GOT3 (cell line): ENCODE measurements at places on chromosomes 11 and 22.

DNA sequence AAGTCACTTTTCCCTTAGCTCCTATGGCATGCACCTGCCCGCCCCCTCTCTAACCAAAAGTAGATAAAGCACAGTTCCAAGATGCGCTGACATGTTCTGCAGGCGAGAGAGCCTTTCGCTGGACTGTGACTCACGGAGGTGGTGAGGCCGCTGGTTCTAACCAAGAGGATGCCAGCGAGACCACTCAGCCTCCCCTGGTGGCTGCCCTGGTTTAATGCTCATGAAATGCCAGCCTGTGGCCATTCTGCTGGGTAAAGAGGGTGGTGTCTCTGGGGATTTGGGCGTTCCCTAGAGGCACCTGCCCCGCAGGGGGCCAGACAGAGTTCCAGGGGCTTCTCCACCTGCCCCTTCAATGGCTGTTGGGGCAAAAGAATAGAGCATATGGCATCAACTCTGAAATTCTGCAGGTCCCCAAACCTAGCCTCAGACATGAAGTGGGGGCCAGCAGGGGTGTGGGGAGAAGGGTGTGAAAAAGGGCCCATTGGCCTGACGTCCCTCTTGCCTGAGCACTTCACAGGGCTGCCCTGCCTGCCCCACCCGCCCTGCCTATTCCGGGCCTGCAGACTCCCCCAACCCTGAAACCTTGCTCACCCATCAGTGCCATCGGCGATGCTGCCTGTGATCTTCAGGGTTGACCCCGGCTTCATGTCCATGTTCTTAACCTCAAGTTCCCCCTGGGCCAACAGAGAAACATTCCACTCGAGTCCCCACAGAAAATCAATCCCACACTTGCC, 8.5 kb downstream of the LGALS2 start:
- DNase-seq = no peak

GRCh38 chr11:121761186-121761585, 308.4 kb upstream of the SORL1-AS1 start:
- DNase-seq = no peak

- DNase-seq = no peak
These were observed 6.0 kb upstream of the OR52E6 start for GRCh38 chr11:5847711-5848110.

- no peak for DNase-seq
These were observed 45.7 kb upstream of the SHANK2 start for GRCh38 chr11:71298016-71298550.

DNA sequence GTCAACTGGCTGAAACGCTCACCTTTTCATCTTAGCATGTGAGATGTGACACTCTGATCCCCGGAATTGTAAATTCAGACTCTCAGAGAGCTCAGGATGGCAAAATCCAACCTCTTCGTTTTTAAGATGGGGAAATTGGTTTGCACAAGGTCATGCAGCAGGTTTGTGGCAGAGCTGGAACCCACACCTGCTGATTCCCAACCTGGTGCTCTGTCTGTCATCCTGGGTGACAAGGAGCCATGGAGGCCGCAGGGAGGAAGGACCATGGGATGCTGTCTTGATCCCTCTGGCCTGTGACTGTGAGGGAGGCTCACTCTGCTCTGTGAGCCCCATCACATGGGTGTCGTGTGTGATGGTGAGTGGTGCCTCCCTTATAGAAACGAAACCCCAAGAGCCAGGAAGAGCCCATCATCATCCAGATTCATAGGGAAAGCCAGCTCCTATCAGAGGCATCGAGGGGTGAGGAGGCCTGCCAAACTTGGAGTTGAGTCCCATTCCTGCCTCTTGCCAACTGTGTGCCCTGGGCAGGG, 87.4 kb upstream of the SYT13 start:
- DNase-seq = no peak

- no peak for DNase-seq
These were observed 765 bp downstream of the BCO2 start for GRCh38 chr11:112176077-112176476.
